ENCODE measurements at places on chromosomes 11 and 22. TPM values are rescaled to one million over a fixed set of nuclear protein-coding genes. Genes with fewer than 3 reads are reported as not detected.

Gene CALCA
- 0.26 TPM for polyA plus RNA-seq

Gene MAPK11
- polyA plus RNA-seq, result 6.0 TPM

Gene UBQLNL
- polyA plus RNA-seq, result 0.50 TPM

DNA sequence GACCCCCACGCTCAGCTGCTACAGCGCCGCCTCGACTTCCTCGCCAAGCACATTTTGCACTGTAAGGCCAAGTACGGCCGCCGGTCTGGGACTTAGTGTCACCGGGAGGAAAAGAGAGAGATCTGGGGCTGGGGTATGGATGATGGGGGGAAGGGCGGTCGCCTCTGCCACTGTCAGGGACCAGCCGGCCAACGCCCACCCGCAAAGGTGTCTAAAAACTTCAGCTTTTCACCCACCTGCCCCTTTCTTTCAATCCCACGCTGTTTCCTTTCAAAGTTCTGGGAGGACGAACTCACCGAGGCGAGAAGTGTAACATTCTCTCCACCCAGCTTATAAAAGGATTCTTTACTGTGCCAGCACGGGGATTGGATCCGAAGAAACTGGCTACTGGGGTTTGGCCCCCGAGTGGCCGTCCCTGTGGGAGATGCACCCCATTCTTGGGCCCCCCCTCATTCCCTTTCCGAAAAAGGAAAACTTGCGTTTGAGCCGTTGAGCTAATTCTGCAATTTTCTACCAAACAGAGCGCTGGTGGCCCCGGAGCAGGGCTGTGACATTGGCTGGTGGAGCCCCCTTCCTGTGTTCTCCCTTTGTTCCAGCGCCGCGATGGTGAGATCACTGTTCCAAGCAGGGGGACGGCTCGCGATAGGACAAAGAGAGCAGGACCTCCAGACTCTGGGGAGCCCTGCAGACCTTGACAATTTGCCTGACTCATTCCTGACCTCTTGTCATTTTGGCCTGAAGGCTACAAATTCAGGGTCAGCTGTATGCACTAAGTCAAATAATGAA is 1.8 kb downstream of the FJX1 start:
- DNase-seq, result no peak

DNA sequence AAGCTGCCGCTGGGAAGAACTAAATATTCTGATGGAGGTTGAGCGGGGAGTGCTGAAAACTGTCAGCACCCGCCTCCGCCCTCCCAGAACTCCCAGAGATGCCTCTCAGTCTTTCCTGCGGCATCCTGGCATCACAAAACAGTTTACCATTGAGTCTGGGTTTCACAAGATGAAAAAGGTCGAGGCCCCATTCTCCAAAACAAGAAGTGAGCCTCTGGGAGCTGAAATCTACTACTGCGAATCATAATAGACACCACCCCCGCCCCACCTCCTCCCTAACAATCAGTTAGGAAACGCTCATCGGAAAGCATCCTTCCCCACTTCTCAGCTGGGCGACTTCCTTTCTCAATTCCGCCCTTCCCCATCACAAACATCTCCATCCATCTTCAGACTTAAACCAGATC is 1.0 kb downstream of the SUN2 start:
- no peak for DNase-seq

- no peak for DNase-seq
These were observed 58.1 kb downstream of the WNT11 start for GRCh38 chr11:76148231-76148630.

DNA sequence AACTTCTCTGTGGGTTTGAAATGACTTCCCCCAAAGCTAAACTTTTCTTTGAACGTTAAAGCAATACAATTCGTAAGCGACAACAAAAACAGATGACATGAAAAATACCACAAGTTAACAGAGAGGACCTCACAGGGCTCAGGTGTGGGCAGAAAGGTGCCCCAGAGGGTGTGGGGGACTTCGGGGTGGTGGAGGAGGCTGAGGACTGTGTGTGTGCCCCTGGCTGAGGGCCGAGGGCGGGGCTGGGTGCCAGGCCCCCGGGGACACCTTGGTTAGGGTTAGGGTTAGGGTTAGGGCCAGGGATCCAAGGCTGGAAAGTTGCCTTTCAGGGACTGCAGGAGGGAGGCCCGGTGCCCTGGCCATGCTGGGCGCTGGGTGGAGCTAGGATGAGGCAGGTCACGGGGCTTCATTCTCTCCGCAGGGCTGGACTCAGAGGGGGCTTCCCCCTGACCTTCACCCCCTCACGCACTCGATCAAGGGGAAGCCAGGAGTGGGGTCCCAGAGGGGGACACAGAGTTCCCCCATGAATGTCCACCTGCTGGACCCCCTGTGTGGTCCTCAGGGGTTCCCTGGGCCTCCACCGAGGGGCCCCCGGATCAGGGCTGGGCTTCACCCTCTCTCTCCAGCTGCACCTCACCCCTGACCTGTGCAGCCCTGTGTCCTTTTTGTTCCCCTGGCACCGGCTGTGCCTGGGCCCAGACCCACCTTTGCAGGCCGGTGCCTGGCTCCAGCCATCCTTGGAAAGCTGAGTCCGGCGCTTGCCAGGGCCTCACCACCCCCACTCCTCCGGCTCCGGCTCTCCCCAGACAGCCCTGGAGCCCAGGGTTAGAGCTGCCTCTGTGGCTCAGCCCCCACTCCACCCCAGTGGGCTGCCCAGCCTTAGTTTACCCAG is 7.0 kb downstream of the TNNI2 start:
- no peak for DNase-seq

- no peak for DNase-seq
These were observed 64.6 kb downstream of the OTOG start for GRCh38 chr11:17611503-17612220.

Data from left renal pelvis (tissue), 4 donors.